ENCODE measurements at places on chromosomes 1 and 21.

- no peak for DNase-seq
Observed at GRCh38 chr1:50425376-50426107, 2.3 kb upstream of the DMRTA2 start.

GRCh38 chr1:234976861-234977680 lies 151.6 kb downstream of the TOMM20 start:
- DNase-seq = no peak

DNA sequence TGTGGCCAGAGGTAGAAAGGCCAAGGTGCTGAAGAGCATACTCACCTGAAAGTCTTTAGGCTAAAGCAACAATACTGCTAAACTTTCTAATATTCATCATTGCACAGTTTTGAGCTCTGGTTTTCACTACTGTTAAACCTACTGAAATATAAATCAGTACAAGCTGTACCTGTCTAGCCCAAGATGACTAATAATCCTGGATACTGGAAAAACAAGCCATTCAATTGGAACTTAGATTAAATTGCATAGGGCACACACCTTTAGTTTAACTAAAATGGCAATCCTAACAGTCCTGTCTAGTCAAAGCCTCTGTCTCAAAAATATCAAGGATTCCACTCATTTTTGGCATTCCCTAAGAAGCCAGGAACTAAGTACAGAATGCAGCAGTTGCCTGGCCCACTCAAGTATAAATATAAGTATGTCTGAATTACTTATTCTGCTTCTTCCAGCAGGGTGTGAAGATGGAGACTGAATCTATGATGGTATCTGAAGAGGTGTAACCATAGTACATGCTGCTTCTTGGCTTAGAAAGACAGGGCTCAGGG lies 3.1 kb downstream of the CHML start:
- DNase-seq = no peak

GRCh38 chr1:27408151-27408550 lies 15.7 kb downstream of the GPR3 start:
- no peak for DNase-seq

DNA sequence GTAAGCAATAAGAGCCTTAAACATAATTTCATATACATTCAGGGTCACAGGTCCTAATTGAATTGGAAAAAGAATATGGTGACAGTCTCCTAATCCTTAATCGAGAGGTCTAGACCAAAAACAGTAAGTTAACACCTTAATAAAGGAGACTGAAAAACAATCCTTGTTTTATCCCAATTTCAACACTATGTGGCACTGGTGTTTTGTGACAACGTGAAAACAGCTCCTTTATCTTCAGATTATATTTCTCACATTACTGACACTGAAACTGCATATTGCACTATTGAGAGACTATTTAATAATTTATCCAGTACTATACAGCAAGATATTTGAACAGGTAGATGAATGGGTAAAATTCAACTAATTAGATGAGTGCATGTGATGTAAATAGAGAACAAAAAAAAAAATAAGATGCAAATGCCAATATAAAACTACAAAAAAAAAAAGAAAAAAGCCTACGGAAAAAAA lies 34.1 kb downstream of the TP53BP2 start:
- no peak for DNase-seq

- no peak for DNase-seq
Observed at GRCh38 chr1:158933621-158934020, 2.3 kb downstream of the PYHIN1 start.

DNA sequence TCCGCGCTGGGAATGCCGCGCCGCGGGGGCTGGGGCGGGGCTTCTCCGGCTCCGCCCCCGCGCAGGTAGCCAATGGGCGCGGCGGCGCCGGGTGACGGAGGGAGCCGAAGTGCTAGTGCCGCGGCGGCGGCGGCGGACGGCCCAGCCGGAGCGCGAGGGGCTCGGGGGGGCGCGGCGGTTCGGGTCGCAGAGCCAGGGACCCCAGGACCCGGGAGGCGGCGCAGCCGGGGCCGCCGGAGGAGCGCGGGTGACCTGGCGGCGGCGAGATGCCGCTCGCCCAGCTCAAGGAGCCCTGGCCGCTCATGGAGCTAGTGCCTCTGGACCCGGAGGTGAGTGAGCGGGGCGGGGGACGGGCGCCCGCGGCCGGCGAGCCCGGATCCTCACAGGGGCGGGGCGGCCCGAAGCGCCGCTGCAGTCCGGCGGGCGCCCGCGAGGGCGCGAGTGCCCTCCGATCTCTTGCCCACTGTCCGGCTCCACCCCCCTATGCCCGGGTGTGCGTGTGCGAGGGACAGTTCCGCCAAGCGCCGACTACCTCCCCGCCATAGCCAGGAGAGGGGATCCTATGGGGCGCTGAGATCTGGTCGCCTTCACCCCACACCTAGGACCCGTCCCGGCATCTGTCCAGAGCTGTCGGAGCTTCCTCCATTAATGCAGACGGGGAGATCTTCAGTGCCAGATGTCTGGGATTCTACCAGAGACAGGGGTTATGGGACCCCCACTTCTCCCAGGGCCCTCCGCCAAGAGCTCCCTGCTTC lies at the start of gene RPS6KA1:
Gene RPS6KA1 (plus strand): TSS at position 107 of the 755 bp plus-strand sequence. CDS start 160 bp downstream, at position 267.
- no peak for DNase-seq

GRCh38 chr1:81695741-81696140 lies 105.0 kb upstream of the ADGRL2 start:
- no peak for DNase-seq

DNA sequence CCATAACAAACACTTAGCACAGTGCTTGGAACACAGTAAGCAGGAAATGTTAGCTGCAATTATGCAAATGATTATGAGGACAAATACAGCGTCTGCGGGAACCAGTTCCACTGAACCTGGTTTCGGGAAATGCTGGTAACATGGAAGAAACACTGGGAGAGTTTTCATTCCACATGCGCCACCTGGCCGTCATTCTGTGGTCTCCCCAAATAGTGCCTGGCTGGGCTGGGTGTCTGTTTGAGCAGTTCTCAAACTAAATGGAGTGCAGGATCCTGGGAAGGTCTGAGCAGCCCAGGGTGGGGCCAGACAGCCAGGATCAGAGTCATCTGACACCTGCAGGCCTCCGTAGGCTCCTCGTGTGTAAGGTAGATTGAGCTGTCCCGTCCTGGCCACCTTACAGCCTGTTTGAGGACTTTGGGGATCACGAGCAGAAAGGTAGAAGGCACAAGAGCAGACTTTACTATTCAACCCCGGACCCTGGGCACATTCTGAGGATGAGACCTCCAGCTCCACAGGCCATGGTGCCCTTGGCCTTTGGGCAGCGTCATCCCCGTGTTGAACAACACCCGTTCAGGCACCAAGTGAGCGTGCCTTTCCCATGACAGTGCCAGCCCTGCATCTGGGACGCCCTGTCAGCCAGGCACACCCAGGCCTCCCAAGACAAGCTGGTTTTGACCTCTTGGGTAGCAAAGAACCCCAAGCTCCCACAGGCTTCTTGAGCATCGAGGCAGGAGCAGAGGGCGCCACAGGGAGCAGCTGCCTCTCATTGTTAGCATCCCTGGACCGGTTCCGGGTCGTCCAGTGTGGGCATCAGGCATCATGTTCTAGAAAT lies 101.9 kb downstream of the PRDM2 start:
- no peak for DNase-seq

DNA sequence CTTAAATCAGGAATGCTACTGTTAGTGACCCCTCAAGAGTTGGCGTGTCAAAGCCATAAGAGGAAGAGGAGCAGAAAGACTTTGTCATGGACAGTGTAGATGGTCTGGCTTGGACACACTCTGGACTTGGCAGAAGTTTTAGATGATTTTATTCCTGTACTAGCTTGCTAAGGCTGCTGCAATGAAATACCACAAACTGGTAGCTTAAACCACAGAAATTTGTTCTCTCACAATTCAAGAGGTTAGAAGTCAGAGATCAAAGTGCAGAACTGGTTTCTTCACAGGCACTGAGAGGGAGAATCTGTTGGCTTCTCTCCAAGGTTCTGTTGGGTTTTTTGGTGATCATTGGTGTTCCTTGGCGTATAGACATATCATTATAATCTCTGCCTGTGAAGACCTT lies 869.8 kb upstream of the B3GALT2 start:
- DNase-seq = no peak

GRCh38 chr1:51175278-51175677 lies 60.8 kb upstream of the RNF11 start:
- no peak for DNase-seq

DNA sequence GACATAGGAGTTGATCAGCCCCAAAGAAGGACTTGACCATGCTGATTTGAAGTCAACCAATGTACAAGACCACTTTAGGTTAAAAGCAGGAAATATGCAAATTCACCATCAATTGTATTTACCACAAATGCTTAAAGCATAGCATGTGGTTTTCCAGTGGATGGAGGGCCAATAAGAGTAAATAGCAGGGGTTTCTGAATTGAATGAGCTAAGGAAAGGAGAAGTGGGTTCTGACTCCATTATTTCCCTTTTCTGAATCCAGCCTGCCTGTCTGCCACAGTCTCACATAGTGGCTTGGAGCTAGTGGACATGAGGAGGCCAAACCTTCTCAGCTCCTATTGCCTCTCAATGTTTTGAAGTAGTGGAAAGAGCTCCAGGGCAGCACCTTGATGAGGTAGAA lies 7.2 kb upstream of the TNFSF18 start:
- no peak for DNase-seq

DNA sequence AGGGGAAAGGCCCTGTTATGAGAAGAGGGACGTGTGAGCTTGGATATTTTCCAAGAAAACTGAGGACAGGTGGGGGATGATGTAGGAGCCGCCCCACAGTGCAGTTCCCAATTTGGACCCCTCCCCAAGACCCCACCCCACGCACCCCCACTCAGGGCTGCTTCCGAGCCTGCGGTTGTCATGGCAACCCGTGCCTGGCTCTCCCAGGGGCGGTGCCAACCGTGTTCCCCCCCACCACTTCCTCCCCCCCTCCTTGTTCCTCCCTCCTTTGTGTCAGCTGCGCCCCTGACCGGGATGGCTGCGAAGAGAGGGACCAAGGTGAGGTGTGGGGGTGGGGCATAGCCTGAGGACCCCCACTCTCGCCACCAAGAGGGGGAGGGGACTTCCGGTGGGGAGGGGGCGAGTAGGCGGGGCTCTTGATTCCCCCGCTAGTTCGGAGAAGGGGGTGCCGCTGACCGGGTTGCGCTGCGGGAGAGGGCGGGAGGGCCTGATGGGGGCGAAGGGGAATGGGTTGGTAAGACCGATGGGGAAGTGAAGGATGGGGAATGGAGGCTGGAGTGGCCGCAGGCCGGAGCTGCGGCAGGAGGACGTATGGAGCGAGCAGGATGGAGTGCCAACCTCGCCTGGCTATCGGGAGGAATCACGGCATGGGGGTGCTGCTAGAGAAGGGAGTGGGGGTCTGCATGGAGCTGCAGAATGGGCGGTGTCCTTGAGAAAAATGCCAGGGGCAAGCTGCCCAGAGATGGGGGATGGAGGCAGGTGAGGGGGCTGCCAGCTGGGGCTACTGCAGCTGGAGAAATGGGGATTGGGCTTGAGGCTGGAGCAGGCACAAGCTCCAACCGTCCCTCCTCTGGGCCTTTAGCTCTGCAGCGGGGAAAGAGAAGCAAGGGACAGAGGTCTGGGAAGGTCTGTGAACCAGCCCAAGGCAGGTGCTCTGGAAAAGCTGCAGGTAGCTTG lies 953 bp downstream of the TRIM46 start:
- no peak for DNase-seq

DNA sequence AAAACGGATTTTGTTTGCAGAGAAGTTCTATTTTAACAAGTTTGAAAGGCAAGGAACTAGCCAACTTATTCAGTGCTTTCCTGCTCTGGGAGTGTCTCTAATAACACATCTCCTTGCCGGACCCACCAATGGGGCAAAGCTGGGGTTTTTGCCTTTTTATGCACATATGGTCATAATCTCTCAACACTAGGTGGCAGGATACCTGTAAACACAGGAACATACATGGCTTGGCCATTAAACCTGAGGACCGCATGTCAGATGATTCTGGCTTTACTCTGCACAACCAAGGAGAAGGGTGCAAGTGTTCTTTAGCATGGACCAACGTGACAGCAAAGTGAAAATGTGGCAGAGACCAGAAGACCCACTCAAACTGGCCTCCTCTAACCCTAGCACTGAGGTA lies 4.9 kb downstream of the TMEM9 start:
- no peak for DNase-seq

Data from tibial artery (tissue), 4 donors.